ENCODE measurements at places on chromosomes 7 and 10. TPM values are rescaled to one million over a fixed set of nuclear protein-coding genes. Genes with fewer than 3 reads are reported as not detected.

NSMCE4A gene
- total RNA-seq = 14.5 TPM

DNA sequence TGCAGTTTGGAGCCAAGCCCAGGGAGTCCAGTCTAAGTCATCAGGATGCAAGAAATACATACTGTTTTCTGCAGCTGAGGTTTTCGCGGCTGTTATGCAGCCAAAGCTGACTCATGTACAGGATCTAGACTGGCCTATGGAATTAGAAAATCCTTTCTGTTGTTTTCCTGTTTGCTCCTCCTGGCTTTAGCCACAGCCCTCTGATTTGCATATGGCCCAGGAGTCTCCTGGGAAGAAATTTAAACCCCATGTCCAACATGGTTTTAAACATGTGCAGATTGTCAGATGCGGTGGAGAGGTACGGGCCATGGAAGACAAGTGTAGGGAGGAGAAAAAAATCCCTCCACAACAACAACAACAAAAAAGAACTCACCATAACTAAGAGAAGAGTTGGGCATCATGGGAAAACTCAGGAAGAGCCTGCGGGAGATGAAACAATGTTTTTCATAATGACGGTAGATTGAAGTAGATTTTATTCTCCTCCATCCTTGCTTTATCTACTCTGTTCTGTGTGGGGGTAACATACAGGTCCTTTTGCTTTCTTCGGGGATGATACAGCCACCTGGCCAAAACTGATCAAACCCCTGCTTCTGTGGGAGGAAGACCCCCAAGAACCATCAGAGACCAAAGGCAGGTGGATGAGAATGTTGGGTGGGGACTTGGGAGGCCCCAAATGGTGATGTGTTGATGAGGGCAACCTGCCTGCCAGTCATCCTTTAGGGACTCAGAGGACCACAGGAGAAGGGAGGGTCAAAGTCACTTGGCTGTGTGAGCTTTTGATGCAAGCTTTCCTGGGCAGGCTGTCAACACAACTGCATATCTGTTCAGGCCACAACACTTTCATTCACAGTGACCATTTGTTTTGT is 29.8 kb upstream of the GNA12 start:
- peaks cover 2% of the 10 kb centered on the region for H3K27me3 ChIP-seq
- H3K36me3 ChIP-seq = no peaks in the 10 kb centered on the region

GRCh38 chr10:17062955-17063484 is 66.6 kb downstream of the CUBN start:
- peaks cover 95% of the 10 kb centered on the region for H3K4me1 ChIP-seq
- H3K27me3 ChIP-seq = no peaks in the 10 kb centered on the region
- peak overlapping the region; percentile 67 for H3K4me3 ChIP-seq
- no peaks in the 10 kb centered on the region for H3K36me3 ChIP-seq

- no peaks in the 10 kb centered on the region for H3K36me3 ChIP-seq
- H3K27me3 ChIP-seq = peaks cover 15% of the 10 kb centered on the region
- DNase-seq = peak; percentile 65
- H3K27ac ChIP-seq = no peak overlapping the region
- H3K4me1 ChIP-seq = peaks cover 21% of the 10 kb centered on the region
- no peak overlapping the region for H3K4me3 ChIP-seq
Observed at GRCh38 chr10:29496341-29497162, 138.2 kb downstream of the SVIL start.

GRCh38 chr10:13701157-13701919 is 114.6 kb downstream of the PRPF18 start:
- peaks cover 76% of the 10 kb centered on the region for H3K36me3 ChIP-seq
- no peak overlapping the region for H3K4me3 ChIP-seq
- no peak overlapping the region for H3K27ac ChIP-seq

DNA sequence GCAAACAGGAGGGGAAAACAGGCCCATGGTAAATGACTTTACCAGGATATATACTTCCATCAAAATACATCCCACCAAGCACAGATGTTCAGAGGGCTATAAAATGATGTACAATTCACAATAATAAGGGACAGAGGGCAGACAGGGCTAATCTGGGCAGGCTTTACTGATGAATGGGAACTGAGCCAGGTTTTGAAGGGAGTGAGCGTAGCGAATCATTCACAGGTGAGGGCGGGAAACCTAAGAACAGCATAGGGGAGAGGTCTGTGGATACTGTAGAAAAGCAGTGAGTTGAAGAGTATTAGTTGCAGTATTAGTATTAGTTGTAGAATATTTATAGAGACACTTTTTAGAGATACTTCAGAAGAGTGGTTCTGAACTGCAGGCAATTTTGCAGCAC is 180.8 kb downstream of the JAZF1 start:
- peaks cover 6% of the 10 kb centered on the region for H3K4me1 ChIP-seq
- no peak overlapping the region for H3K27ac ChIP-seq
- no peaks in the 10 kb centered on the region for H3K36me3 ChIP-seq

- no peak overlapping the region for H3K4me3 ChIP-seq
- H3K4me1 ChIP-seq = peaks cover 29% of the 10 kb centered on the region
- H3K27me3 ChIP-seq = no peaks in the 10 kb centered on the region
- peaks cover 27% of the 10 kb centered on the region for H3K36me3 ChIP-seq
- DNase-seq = no peak
Observed at GRCh38 chr10:49497358-49497757, 41.6 kb downstream of the ERCC6 start.

GRCh38 chr7:35513828-35514227 is 181.1 kb downstream of the HERPUD2 start:
- H3K36me3 ChIP-seq = no peaks in the 10 kb centered on the region
- H3K27ac ChIP-seq = no peak overlapping the region
- peaks cover 18% of the 10 kb centered on the region for H3K27me3 ChIP-seq
- DNase-seq = peak; percentile 7
- H3K4me1 ChIP-seq = no peaks in the 10 kb centered on the region

BICC1 gene
- 67.3 TPM for total RNA-seq

DNA sequence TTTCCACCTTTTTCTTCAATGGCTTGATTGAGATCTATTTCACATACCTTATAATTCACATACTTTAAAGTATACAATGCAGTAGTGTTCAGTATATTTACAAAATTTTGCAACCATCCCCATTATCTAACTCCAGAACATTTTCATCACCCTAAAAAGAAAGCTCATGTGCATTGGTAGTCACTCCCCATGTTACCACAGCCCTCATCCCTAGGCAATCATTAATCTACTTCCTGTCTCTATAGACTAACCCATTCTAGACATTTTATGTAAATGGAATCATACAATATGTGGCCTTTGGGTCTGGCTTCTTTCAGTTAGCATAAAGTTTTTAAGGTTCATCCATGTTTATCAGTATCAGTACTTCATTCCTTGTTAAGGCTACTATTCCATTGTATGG is 214.2 kb downstream of the WDR11 start:
- no peak for DNase-seq
- H3K27me3 ChIP-seq = no peaks in the 10 kb centered on the region
- peaks cover 3% of the 10 kb centered on the region for H3K36me3 ChIP-seq
- no peak overlapping the region for H3K27ac ChIP-seq
- no peaks in the 10 kb centered on the region for H3K4me1 ChIP-seq

- H3K4me1 ChIP-seq = peaks cover 40% of the 10 kb centered on the region
- H3K27ac ChIP-seq = no peak overlapping the region
- peaks cover 7% of the 10 kb centered on the region for H3K27me3 ChIP-seq
- no peak for DNase-seq
Observed at GRCh38 chr7:107172276-107173032, 3.7 kb downstream of the HBP1 start.

TRIM50 gene
- total RNA-seq = not detected

LRRD1 gene
- total RNA-seq = not detected

GRCh38 chr10:57844387-57844998 is 423.2 kb downstream of the IPMK start:
- H3K4me1 ChIP-seq = no peaks in the 10 kb centered on the region
- DNase-seq = no peak
- H3K4me3 ChIP-seq = no peak overlapping the region

DNA sequence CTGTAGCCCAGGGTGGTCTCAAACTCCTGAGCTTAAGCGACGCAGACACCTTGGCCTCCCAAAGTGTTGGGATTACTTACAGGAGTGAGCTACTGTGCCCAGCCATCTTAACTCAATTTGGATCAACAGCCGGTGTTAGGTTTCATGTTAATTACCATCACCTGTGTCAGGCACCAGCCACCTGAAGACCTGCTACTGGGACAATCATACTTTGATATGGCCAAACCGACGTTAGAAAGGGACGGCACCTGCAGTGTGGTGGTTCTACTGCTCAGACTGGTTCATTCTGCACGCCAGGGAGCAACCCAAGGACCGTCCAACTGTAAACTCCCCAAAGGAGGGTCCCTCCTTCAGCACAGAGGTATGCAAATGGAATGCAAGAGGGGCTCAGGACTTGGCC is 74.2 kb upstream of the CYTH3 start:
- 0 out of 2 replicates have a peak, but pooled peaks cover 6% of the 10 kb centered on the region for H3K36me3 ChIP-seq
- no peaks in the 10 kb centered on the region for H3K4me1 ChIP-seq
- no peak overlapping the region for H3K27ac ChIP-seq
- DNase-seq = no peak
- H3K27me3 ChIP-seq = no peaks in the 10 kb centered on the region
- H3K4me3 ChIP-seq = no peak overlapping the region

RBP3 gene
- not detected for total RNA-seq

DNA sequence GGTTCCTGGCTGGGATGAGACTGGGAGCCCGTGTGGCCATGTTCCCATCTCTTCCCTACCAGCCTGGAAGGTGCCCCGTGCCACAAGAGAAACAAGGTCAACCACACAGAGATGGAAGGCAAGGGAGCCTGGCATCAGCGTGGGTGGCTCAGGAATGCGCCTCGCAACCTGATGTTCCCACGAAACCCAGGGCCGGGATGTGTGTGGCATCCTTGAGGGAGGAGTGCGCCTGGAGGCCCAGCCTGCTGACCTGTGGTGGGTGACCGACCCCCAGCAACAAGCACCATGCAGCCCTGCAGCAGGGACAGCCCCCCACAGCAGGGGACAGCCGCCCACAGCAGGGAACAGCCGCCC is 267.2 kb downstream of the ELFN1 start:
- DNase-seq = no peak
- no peak overlapping the region for H3K4me3 ChIP-seq
- H3K27ac ChIP-seq = no peak overlapping the region
- peaks cover 19% of the 10 kb centered on the region for H3K36me3 ChIP-seq
- peaks cover 2% of the 10 kb centered on the region for H3K27me3 ChIP-seq

GRID2IP gene
- total RNA-seq = not detected

EN2 gene
- not detected for total RNA-seq

DNA sequence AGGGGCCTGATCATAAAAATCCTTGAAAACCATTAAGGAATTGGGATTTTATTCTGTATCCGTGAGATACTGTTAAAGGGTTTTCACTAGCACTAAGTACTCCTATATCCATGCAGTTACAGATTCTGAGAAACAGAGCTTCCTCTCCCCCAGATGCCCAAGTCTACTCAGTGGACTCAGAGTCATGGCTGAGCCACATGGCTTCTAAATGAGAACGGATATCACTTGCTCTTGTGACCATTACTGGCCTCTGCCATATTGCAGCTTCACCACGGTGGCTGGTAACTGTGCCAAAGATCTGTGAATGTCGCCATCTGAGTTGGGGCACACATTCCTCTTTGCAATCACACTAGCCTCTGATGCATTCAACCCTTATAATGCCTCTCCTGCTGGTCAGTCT is 42.0 kb upstream of the PALS2 start:
- H3K36me3 ChIP-seq = no peaks in the 10 kb centered on the region
- no peaks in the 10 kb centered on the region for H3K4me1 ChIP-seq
- no peak overlapping the region for H3K4me3 ChIP-seq
- no peak overlapping the region for H3K27ac ChIP-seq

DNA sequence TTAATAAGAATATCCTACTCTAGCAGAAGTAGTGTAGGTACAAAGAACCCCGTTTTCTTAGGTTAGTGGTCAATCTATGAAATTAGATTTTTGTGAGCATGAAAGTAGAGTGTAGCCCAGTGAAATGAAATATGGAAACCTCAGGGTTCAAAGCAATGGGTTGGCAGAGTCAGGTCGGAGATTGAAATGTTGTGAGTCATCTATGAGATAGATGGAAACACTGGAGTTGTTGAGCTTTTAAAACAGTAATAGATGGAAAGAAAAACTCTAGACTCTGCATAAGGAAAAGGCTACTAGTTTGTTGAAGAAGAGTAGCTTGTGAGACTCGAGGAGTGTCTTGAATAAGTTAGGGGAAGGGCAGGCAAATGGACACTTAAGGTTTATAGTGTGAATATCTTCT is 251.9 kb downstream of the EXOC4 start:
- no peaks in the 10 kb centered on the region for H3K36me3 ChIP-seq
- H3K4me3 ChIP-seq = no peak overlapping the region
- H3K4me1 ChIP-seq = peaks cover 24% of the 10 kb centered on the region
- no peak for DNase-seq
- H3K27ac ChIP-seq = no peak overlapping the region

GRCh38 chr7:4792537-4793126 is 17.2 kb downstream of the AP5Z1 start:
- H3K4me1 ChIP-seq = no peaks in the 10 kb centered on the region
- H3K36me3 ChIP-seq = peaks cover 16% of the 10 kb centered on the region
- no peak for DNase-seq
- H3K27ac ChIP-seq = no peak overlapping the region
- H3K27me3 ChIP-seq = peaks cover 6% of the 10 kb centered on the region

DNA sequence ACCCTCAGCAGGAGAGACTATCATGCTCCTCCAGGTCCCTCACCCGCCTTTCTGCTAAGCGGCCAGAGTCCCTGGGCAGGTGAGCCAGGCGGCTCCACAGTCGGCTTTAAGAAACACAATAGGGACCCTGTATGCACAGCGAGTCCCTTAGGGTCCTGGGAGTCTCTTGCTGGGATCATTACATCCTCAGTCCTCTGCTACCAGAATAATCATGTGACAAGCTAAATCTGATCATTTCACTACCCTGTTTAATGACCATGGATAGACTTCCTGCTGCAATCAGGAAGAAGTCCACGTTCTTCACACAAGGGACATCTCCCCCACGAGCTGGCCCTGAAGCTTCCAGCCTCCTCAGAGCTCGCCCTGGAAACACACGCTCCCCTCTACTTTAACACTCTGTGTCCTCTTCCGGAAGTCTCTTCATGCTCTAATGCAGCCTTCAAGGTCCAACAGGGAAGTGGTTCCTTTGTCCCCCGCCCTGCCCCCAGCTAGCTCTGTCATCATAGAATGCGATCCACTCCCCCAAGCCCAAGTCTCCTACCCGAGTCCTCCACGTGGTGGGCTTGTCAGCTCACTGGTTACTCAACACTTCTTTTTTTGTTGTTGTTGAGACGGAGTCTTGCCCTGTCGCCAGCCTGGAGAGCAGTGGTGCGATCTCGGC is 101.5 kb downstream of the RNF216 start:
- no peaks in the 10 kb centered on the region for H3K27me3 ChIP-seq
- no peak for DNase-seq
- peaks cover 21% of the 10 kb centered on the region for H3K4me1 ChIP-seq
- H3K36me3 ChIP-seq = peaks cover 4% of the 10 kb centered on the region
- H3K4me3 ChIP-seq = no peak overlapping the region
